Panc1 (cell line): ENCODE measurements at places on chromosomes 11 and 22.

DNA sequence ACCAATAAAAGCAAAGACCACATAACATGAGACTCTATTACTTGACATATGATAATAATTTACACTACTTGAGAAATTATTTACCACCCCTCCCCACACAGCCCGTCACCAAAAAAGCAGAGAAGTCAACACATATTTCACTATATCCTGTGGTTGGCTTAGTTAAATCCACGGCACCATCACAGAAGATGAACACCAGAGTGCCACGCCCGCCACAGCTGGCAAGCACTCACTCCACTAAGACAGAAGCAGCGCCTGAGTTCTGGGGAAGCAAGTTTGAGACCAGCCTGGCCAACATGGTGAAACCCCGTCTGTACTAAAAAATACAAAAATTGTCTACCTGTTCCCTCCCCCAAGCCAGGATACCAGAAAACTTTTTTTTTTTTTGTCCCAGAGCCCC is 53.1 kb downstream of the PACSIN2 start:
- DNase-seq: no peak

DNA sequence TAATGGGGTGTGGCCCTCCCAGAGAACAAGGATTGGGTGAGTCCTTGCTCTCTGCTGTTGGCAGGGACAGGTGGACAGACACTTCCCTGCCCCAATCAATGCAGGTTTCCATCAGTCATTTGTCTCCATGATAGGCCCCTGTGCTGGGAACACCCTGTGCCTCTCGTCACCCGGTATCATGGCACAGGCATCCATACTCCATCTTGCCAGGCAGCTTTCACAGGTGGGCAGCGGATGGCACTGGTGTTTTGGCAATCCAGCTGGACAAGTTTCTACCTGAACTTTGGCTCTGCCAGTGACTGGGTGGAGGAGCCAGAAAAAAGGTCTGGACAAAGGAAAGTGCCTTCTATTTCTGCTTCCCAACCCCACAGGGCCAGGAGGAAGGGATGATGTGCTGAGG is 47.5 kb downstream of the TRIM29 start:
- no peak for DNase-seq

DNA sequence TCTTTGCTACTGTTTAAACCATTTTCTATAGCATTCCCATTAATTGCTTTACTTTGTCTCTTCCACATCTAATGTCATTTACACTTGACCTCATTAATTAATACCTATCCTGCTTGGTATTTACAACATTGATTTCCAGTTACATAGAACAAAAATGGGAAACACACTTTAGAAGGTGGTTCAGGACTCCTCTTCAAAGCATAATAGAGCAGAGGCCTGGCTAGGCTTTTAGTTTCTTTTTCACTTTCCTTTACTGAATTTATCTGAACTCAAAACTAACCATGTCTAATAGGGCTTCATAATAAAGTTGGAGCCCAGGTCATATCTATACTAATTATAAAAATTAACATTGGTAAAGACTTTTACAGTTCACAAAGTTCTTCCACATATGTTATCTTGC is 648.0 kb upstream of the KIRREL3 start:
- DNase-seq: no peak

DNA sequence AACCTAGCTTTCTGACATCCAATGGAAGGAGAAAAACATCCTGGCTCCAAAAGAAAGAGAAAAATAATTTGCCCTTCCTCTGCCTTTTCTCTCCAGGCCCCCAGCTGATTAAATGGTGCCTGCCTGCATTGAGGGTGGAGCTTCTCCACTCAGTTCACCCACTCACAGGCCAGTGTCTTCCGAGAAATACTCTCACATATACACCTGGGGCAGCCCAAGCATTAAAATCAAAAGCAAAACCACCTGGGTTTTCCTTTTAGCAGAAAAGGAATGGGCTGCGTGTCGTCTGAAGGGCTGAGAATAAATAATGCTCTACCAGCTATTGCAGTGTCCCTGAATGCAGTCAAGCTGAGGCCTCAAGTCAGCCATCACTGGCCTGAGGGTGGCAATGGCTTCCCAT is 1143.8 kb upstream of the TENM4 start:
- no peak for DNase-seq

DNA sequence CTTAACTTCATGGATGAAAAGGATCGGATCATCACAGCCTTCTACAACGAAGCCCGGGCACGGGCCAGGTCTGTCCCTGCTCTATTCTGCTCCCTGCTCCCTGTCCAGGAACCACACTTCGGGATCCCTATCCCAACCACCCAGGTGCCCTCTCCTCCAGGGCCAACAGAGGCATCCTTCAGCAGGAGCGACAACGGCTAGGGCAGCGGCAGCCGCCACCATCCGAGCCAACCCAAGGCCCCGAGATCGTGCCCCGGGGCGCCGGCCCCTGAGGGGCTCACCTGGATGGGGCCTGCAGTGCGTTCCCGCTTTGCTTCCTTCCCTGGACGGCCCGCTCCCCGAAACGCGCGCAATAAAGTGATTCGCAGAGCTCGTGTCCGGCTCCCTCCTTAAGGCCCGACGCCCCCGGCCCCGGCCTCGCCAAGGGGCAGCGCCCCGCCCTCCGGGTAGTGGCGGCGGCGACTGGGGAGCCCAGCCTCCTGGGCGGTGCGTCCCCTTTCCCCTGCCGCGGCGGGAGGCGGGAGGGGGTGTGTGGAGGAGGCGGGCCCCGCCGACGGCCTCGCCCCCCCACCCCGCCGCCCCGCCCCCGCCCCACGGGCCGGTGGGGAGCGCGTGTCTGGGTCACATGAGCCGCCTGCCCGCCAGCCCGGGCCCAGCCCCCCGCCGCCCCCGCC is at the start of gene VEGFB:
VEGFB (plus strand) TSS at position 672 of the 674 bp plus-strand sequence. CDS start 250 bp downstream, outside the sequence.
- no peak for DNase-seq

DNA sequence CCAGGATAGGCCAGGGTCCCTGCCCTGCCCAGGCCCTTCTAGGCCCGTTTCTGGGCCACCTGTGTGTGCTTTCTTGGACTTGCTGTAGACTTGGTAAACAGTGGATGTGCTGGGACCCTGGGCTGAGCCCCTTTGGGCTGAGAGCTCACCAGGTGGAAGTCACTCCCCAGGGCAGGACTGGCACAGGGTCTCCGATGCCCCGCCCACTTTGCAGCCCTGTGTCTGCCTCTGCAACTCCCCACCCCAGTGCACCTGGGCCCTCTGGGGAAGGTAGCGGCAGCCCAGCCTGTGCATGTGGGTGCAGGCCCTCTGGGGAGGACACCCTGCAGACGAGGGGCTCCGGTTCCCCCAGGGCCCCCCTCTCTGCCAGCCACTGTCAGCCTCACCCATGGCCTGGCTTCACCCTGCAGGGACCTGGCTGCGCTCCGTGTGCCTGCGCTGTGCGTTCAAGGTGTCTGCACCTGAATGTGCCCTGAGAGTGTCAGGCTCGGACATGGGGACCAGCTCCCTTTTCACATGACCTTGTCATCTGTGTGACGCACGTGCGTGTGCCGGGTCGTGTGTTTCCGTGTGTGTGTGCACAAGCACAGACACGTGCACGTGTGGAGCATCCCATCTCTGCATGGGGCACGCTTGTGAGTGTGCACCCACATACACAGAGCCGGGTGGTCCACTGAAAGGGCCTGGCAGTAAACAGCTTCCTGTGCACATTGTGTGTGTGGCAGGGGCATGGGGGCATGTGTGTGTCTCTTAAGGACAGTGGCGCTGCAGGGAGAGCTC is 118.5 kb downstream of the KCNQ1OT1 start:
- no peak for DNase-seq

GRCh38 chr11:79121351-79121750 is 319.5 kb downstream of the TENM4 start:
- DNase-seq: no peak

DNA sequence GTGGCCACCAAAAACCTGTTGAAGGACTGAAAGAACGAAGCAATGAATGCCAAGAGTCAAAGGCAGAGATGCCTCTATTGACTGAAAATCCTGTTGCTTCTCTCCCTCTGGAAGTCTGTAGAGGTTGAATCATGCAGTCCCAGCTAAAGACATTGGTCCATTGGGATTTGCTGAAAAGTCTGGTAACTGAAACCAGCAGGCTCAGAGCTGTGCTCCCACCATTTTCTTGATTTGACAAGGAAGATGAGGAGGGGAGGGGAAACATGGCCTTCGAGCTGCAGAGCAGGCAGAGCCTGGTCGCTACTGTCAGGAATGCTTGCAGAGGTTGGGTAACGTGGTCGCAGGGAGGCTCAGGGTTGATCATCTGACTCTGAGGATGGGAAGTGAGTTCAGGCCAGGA is 72.8 kb upstream of the CSNK2A3 start:
- DNase-seq: no peak
